Gastrocnemius medialis (tissue), 4 donors: ENCODE measurements at places on chromosomes 12 and 14. TPM values are rescaled to one million over a fixed set of nuclear protein-coding genes. Genes with fewer than 3 reads are reported as not detected.

Gene TEAD4
- total RNA-seq: 91.1 TPM

Gene RTL1
- not detected for total RNA-seq

Gene DICER1
- total RNA-seq: 63.7 TPM

Gene PMEL
- total RNA-seq: not detected

Gene SALL2
- total RNA-seq: 0.80 TPM

Gene IL22
- total RNA-seq: not detected

Gene MGP
- total RNA-seq: 32.4 TPM

Gene PLCZ1
- total RNA-seq: not detected

Gene SERPINA5
- 63.2 TPM for total RNA-seq

Gene BCAT1
- total RNA-seq: 1.6 TPM

Gene AGAP2
- total RNA-seq: 1.8 TPM

Gene ZC2HC1C
- 5.3 TPM for total RNA-seq

Gene POTEM
- not detected for total RNA-seq

- H3K4me3 ChIP-seq: no peak overlapping the region
- peaks cover 66% of the 10 kb centered on the region for H3K27me3 ChIP-seq
- no peaks in the 10 kb centered on the region for H3K4me1 ChIP-seq
- H3K27ac ChIP-seq: no peak overlapping the region
Measured at GRCh38 chr12:57614948-57615500, 3.8 kb downstream of the ARHGEF25 start.

GRCh38 chr14:58898655-58899316 is 261.0 kb downstream of the DACT1 start:
- no peak overlapping the region for H3K27ac ChIP-seq
- no peak for DNase-seq
- H3K4me3 ChIP-seq: no peak overlapping the region
- H3K27me3 ChIP-seq: no peaks in the 10 kb centered on the region
- no peaks in the 10 kb centered on the region for H3K36me3 ChIP-seq

GRCh38 chr12:80776706-80777105 is 60.0 kb downstream of the MYF5 start:
- H3K4me1 ChIP-seq: peaks cover 6% of the 10 kb centered on the region
- no peaks in the 10 kb centered on the region for H3K36me3 ChIP-seq
- DNase-seq: no peak
- H3K27ac ChIP-seq: no peak overlapping the region

GRCh38 chr12:108115123-108116121 is 13.7 kb upstream of the WSCD2 start:
- no peak for DNase-seq
- no peak overlapping the region for H3K27ac ChIP-seq
- H3K36me3 ChIP-seq: no peaks in the 10 kb centered on the region
- H3K4me3 ChIP-seq: no peak overlapping the region
- H3K4me1 ChIP-seq: no peaks in the 10 kb centered on the region

GRCh38 chr14:72443991-72444441 is 449.9 kb downstream of the DPF3 start:
- DNase-seq: no peak
- H3K4me1 ChIP-seq: no peaks in the 10 kb centered on the region
- H3K4me3 ChIP-seq: no peak overlapping the region

- no peak for DNase-seq
- H3K4me1 ChIP-seq: no peaks in the 10 kb centered on the region
- H3K36me3 ChIP-seq: no peaks in the 10 kb centered on the region
- no peak overlapping the region for H3K4me3 ChIP-seq
- peak overlapping the region; percentile 55 for H3K27ac ChIP-seq
- H3K27me3 ChIP-seq: no peaks in the 10 kb centered on the region
Measured at GRCh38 chr12:6072302-6072752, 52.1 kb downstream of the VWF start.

GRCh38 chr14:89252887-89253532 is 164.0 kb downstream of the FOXN3 start:
- no peaks in the 10 kb centered on the region for H3K27me3 ChIP-seq
- no peaks in the 10 kb centered on the region for H3K36me3 ChIP-seq
- DNase-seq: peak; percentile 36
- H3K4me1 ChIP-seq: peaks cover 55% of the 10 kb centered on the region
- H3K4me3 ChIP-seq: no peak overlapping the region

GRCh38 chr12:71045781-71046180 is 112.0 kb downstream of the TSPAN8 start:
- no peaks in the 10 kb centered on the region for H3K27me3 ChIP-seq
- no peak overlapping the region for H3K27ac ChIP-seq
- DNase-seq: no peak
- no peaks in the 10 kb centered on the region for H3K4me1 ChIP-seq
- no peak overlapping the region for H3K4me3 ChIP-seq
- no peaks in the 10 kb centered on the region for H3K36me3 ChIP-seq

DNA sequence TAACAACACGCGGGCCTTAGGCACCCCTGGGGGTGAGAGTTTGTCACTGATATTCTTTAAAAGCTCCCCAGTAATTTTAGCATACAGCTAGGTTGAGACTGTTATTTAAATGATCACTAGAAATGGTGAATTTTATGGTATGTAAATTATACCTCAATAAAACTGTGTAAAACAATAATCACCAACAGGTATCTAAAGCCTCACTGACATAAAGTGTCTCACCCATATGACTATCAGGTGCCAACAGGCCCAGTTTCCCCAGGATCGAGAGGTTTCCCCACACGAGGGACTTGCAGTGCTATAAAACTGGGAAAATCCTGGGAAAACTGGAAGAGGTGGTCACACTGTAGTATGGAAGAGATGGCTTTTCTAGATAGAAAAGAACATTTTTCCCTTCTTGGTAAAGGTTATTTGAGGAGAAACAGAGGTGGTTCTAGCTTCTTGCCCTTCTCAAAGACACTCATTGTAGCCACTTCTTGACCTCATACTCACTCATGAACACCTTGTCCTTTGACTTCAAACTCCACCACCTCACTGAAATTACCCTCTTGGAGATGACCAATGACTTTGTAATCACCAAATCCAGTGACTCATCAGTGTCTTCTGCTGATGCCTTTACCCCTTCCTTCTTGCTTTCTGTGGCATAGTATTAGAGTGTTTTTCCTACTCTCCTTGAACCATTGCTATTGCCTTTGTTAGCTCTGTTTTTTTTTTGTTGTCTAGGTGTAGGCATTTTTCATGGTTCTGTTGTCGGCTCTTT is 24.8 kb upstream of the NUBPL start:
- H3K27me3 ChIP-seq: no peaks in the 10 kb centered on the region
- H3K4me3 ChIP-seq: no peak overlapping the region
- H3K36me3 ChIP-seq: no peaks in the 10 kb centered on the region
- DNase-seq: no peak

GRCh38 chr14:61330511-61330910 is 9.1 kb downstream of the PRKCH start:
- no peaks in the 10 kb centered on the region for H3K36me3 ChIP-seq
- peak overlapping the region; percentile 53 for H3K27ac ChIP-seq
- no peaks in the 10 kb centered on the region for H3K27me3 ChIP-seq

DNA sequence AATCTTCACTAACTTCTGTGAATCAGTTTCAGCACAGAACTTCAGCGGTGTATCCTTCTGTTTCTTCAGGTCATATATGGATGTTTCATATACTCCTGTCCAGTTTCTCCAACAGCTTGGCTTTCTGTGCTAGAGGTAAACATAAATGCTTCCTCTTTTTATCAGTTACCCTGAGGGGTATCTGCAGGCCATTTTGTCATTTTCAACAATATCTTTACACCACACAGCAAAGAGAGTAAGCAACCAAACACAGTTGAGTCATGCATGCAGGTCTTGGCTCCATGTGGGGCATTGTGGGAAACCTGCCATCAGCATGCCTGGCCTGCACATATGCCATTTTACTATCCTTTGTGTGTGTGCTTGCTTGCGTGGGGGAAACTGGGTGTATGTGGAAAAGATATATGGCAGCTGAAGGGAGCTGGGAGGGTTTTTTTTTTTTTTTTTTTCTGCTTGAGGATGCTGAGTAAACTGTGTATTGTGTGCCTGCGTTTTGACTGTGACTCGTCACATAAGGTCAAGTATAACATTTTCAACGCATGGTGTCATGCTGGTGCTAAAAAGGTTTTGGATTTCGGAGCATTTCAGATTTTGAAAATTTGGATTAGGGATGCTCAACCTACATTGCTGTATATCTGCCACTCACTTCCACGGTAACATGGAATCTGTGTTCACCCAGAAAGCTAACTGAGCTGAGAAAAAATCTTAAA is 56.1 kb upstream of the YARS2 start:
- no peaks in the 10 kb centered on the region for H3K36me3 ChIP-seq
- no peak overlapping the region for H3K27ac ChIP-seq
- H3K27me3 ChIP-seq: no peaks in the 10 kb centered on the region
- H3K4me1 ChIP-seq: no peaks in the 10 kb centered on the region
- H3K4me3 ChIP-seq: no peak overlapping the region

GRCh38 chr14:100017553-100017952 is 47.7 kb upstream of the EVL start:
- no peak overlapping the region for H3K4me3 ChIP-seq
- H3K36me3 ChIP-seq: no peaks in the 10 kb centered on the region
- no peak for DNase-seq
- no peaks in the 10 kb centered on the region for H3K27me3 ChIP-seq

GRCh38 chr12:19915392-19916195 is 452.7 kb upstream of the PDE3A start:
- H3K27ac ChIP-seq: no peak overlapping the region
- no peaks in the 10 kb centered on the region for H3K36me3 ChIP-seq
- no peaks in the 10 kb centered on the region for H3K27me3 ChIP-seq
- no peaks in the 10 kb centered on the region for H3K4me1 ChIP-seq

DNA sequence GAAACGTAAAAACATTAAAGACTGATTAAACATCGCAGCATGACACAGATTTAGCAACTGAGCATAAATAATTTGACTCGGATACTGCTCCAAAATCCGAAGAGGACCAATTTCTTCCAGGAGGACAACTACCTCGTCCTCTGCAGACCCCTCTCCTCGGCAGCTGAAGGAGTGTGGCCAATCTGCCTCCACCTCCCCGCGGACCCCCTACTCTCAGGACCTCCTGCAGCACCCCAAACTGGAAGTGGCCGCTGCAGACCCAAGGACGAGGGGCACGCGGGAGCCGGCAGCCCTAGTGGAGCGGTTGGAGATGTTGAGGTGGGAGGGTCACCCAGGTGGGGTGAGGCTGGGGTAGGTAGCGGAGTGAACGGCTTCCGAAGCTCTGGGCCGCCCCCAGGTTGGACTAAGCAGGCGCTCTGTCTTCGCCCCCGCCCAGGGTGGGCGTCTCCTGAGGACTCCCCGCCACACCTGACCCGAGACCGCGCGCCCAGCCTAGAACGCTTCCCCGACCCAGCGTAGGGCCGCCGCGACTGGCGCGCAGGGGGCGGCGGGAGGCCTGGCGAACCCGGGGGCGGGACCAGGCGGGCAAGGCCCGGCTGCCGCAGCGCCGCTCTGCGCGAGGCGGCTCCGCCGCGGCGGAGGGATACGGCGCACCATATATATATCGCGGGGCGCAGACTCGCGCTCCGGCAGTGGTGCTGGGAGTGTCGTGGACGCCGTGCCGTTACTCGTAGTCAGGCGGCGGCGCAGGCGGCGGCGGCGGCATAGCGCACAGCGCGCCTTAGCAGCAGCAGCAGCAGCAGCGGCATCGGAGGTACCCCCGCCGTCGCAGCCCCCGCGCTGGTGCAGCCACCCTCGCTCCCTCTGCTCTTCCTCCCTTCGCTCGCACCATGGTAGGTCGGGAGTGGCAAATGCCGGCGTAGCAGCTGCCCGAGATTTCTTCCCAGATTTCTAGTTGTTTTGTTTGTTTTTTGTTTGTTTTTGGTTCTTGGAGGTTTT is at the start of gene CALM1:
Gene CALM1, plus strand, starts transcription at position 689 of the 999 bp plus-strand sequence. Its CDS starts 202 bp downstream, at position 891.
- peak within 1 kb of the TSS; percentile 82 for H3K4me3 ChIP-seq
- no peaks in the 10 kb centered on the region for H3K36me3 ChIP-seq
- peak; percentile 86 for DNase-seq
- H3K27ac ChIP-seq: peak within 1 kb of the TSS; percentile 94
- peaks cover 26% of the 10 kb centered on the region for H3K4me1 ChIP-seq

- H3K4me3 ChIP-seq: no peak overlapping the region
- DNase-seq: no peak
- H3K27me3 ChIP-seq: no peaks in the 10 kb centered on the region
- no peaks in the 10 kb centered on the region for H3K4me1 ChIP-seq
- H3K27ac ChIP-seq: no peak overlapping the region
Measured at GRCh38 chr12:64178122-64178521, 44.0 kb downstream of the KICS2 start.

DNA sequence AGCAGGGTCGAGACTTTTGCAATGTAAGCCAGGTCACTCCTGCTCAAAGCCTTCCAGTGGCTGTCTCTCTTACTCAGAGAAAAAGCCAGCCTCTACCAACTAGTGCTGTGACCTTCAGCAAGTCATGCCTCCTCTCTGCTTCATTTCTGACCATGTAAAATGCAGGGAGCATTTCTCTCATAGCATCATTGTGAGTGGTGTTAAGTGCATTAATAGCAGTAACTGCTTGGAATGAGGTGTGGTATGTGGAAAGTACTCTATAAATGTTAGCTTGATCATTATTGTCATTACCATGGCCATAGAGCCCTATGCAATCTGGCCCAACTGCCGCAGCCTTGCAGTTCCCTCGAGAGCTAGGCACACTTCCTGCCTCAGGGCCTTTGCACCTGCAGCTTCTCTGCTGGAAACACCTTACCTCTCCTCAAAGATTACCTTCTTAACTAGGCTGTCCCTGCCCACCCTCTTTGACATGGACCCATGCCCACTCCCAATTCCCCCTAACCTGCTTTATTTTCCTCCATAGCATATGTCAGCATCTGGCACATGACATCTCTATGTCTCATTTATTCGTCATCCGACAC is 10.9 kb downstream of the PLEKHD1 start:
- no peak overlapping the region for H3K27ac ChIP-seq
- no peaks in the 10 kb centered on the region for H3K36me3 ChIP-seq
- no peak overlapping the region for H3K4me3 ChIP-seq
- H3K4me1 ChIP-seq: peaks cover 9% of the 10 kb centered on the region
- DNase-seq: no peak

DNA sequence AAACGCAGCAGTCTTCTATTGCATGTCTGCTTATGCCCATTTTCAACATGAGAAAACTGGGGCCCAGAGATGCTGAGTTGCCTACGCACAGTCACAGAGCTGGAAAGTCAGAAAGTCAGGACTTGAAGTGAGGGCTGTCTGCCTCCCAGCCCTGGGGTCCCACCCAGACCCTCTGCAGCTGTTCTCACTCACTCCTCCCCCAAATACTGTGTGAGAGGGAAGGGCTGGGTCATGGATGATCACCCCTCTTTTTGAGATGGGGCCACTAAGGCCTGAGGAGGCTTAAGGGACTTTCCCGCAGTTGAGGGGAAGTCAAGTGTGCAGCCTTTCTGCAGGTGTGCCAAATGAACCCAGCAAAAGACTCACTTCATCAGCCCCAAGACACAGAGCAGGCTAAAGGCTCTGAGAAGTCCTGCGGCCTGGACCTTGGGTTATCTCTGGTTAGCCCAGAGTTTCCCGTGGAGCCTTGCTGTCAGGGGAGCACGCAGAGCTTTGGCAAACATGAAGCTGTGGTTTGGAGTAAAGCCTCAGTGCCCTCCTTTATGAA is 18.7 kb downstream of the DTX1 start:
- H3K36me3 ChIP-seq: no peaks in the 10 kb centered on the region

DNA sequence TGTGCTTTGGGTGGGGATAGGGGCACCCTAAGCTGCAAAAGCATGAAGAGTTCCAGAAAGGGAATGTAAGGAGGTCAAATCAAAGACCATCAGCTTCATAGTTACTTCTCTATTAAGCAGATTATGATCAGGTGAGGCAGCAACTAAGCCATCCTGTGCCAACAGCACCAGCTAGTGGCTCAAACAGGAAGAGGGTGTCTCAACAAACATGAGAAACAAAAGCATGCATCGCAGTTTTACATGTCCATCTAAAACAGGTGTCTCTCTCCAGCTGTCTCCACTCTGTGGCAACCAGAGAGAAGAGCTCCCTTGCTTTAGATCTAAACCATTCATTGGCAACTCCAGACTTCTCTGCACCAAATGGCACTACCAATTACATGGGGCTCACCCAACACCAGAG is 52.9 kb downstream of the ACTN1 start:
- H3K4me1 ChIP-seq: peaks cover 12% of the 10 kb centered on the region
- H3K27ac ChIP-seq: no peak overlapping the region
- DNase-seq: no peak
- no peak overlapping the region for H3K4me3 ChIP-seq
